ENCODE measurements at places on chromosomes 11 and 22.

DNA sequence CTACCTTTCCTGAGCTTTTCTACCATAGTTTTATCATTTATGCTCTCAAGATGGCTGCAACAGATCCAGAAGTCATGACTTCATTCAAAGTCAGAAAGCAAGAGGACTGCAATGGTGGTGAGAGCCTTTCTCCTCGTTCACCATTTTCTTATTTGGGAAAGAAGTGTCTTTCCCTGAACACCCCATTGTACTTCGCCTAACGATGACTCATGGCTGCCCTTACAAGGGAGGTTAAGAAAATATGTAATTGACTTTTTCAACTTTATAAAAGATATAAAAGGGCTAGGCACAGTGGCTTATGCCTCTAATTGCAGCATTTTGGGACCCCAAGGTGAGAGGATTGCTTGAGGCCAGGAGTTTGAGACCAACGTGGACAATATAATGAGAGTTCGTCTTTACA is 541.7 kb downstream of the METTL15 start:
- DNase-seq, result no peak

DNA sequence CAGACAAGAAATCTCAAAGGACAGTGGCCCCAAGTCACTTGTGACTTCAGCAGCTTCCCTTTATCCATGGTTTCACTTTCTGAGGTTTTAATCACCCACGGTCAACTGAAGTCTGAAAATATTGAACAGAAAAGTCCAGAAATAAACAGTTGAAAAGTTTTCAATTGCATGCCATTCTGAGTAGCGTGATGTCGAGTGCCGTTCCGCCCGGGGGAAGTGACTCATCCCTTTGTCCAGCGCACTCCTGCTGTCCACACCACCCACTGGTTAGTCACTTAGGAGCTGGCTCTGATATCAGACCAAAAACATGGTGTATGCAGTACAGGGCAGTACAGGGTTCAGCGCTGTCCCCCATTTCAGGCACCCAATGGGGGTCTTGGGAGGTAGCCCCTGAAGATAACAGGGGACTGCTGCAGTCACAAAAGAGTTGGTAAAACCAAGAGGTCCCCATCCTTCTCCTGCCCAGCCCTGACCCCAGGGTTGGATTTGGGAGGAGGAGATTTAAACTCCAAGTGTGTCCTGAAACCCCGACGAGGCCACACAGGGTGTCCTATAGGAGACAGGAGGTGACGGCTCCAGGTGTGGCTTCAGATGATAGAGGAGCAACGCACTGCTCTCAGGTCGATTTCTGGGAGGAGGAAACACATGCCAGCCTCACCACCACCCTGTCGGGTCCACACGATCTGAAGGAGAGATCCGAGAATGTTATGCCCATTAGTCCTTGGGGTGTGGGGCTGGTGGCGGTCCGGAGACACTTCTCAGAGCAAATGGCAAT is 390.1 kb downstream of the CTTN start:
- DNase-seq, result no peak

DNA sequence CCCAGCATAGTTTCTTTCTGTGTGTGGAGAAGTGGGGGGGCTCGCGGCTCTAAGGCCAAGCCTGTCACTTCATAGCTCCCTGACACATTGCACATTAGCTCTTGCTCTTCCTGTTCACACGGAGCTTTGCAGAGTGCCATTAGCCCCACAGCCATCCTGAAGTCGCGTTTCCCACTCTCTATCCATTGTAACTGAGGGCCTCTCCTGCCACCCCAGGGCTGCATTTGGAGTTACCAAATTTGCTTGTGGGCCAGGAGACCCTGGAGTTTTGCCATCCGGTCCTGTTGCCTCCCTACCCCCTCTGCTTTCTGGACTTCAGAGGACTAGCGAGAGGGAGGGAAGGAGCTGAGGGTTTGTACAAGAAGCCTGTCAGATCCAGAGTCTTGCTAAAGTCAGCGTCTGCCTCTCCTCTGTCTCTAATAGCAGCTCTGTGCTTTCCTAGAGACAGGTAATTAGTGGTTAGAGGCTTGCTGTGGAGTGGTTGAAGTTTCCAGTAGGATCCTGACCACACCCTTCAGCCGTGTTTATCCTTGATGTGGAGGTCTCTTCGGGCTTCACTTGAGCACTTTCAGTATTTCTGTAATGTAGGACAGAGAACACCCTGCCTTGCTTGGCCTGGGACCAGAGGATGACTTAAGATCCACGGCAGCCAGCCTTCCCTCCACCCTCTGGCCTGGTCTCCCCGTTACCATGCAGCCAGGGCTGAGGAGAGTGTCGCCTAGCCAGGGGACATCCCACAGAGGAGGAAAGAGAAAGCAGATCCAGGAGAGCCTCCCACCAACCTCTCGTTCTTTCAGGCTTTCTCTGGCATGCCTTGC is 14.1 kb downstream of the DCPS start:
- peak; percentile 60 for DNase-seq

GRCh38 chr11:114256176-114256966 is 39.8 kb upstream of the NNMT start:
- DNase-seq, result no peak

GRCh38 chr11:124276081-124276480 is 19.9 kb downstream of the OR8G5 start:
- no peak for DNase-seq

- DNase-seq, result no peak
Observed at GRCh38 chr11:43788421-43788820, 92.2 kb upstream of the ALKBH3 start.

GRCh38 chr11:10742460-10743208 is 8.4 kb upstream of the CTR9 start:
- peak; percentile 70 for DNase-seq

GRCh38 chr11:15607361-15608036 is 492.8 kb downstream of the INSC start:
- DNase-seq, result no peak

DNA sequence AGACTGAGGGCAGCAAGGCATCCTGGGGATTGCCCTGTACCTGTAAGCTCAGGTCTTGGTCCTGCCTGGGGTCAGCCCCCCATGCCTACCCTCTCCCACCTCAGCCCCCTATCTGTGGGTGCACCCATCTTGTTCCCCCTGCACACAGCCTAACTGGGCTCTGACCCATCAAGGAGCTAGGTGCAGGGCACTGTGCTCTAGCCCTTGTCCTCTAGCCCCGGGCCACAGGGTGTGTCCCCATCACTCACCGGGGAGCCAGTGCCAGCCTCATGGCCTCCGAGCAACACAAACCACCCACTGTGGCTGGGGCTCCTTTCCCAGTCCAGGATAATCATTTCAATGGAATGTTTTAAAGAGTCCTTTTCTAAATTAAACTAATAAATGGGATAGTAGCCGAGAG is 293.9 kb upstream of the PLET1 start:
- DNase-seq, result no peak

GRCh38 chr22:17132112-17132511 is 11.0 kb upstream of the TMEM121B start:
- DNase-seq, result no peak

DNA sequence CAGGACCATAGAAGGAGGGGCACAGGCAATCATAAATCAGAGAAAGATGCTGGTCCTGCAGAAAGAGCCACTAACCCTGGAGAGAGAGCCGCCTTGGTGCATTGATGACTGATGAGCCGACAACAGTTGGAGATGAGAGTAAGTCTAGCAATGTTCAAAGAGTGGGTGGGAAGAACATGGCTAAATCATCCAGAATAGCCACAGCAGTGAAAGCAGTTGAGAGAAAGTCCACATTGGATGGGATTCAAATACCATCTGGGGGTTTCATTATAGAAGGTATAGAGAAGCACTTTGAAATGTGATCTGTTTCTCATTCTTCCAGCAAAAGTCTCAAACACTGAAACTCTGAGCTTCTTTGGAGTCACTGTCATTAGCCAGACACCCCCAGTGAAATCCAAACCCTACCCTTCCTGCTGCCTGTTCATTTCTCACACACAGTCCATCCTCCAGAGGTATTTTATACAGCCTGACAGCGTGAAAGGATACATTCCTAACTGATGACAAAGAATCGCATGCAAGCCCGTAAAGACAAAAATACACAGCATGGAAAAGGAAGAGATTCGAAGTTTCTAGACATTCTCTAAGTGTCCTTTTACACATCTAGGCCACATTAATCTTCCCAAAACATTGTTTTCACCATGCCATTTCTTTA is 303.1 kb upstream of the MPPED2 start:
- no peak for DNase-seq

Data from activated effector memory CD4-positive, alpha-beta T cell treated with anti-CD3 and anti-CD28 coated beads, Interleukin-2, amount 50 U/mL, for 16 hours (primary cell).